Brain microvascular endothelial cell (primary cell): ENCODE measurements at places on chromosomes 13 and 19.
A peak's percentile ranks its signal among the peaks of the same experiment; 100 is the strongest.

- no peak for DNase-seq
These were observed 31.2 kb downstream of the C13orf46 start for GRCh38 chr13:113942591-113943103.

- peak; percentile 54 for DNase-seq
These were observed 2.7 kb upstream of the RASAL3 start for GRCh38 chr19:15466851-15467733.

DNA sequence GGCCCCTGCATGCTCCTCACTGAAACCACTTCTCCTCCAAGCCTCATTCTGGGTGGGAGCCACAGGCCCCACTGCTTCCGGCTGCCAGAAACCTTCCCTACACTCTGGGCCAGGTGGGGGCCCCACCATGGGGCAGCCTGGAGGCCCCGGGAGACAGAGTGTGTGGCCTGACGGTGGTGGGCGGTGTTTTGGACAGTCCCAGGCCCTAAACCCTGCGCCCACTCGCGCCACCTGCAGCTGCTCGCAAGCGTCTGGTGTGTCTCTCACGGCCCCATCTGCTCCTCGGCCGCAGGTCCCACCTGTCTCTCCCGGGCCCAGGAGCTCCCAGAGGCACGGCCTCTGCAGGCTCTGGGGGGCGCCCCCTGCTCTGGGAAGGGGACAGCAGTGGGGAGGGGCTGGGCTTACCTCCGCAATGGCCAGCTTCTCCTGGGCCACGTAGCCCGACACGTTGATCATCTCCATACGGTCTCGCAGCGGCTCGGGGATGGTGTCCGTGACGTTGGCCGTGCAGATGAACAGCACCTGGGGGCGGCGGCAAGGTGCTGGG lies 5.6 kb downstream of the RPL36 start:
- no peak for DNase-seq

GRCh38 chr19:3188627-3189596 lies 3.2 kb downstream of the NCLN start:
- no peak for DNase-seq

DNA sequence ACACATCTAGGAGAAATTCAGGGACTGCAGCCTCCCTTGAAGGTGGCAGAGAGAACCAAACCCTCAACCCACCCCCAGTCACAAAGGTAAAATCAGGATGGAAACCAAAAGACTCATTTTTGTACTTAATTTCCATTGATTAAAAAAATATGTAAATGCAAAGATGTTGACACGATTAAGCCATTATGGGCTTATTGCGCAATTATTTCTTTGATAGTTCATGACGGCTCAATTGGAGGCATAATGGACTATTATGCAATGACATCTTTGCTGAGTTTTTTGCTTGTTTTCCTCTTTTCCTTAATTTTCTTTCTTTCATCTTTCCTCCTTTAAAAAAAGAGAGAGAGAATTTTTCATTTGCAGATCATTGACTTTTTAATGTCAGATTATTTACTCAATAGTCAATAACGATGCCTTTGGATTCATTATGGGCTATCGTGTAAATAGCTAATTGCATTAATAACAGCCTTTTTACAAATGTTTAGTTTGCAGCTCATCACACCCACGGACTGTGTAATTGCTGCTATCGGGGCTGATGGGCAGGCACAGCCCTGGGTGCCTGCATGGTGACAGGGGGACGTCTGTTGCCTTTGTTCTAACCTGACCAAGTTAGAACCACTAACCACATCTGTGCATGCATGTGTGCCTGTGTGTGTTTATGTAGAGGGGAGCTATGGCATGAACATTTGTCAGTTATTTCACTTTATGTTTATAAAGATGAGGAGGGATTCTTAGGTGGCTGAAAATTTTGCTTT lies 482.4 kb upstream of the TSHZ3 start:
- no peak for DNase-seq

GRCh38 chr19:42010245-42011126 lies 16.5 kb upstream of the ATP1A3 start:
- DNase-seq = no peak

GRCh38 chr19:34904664-34905527 lies 21.8 kb upstream of the ZNF30 start:
- no peak for DNase-seq

DNA sequence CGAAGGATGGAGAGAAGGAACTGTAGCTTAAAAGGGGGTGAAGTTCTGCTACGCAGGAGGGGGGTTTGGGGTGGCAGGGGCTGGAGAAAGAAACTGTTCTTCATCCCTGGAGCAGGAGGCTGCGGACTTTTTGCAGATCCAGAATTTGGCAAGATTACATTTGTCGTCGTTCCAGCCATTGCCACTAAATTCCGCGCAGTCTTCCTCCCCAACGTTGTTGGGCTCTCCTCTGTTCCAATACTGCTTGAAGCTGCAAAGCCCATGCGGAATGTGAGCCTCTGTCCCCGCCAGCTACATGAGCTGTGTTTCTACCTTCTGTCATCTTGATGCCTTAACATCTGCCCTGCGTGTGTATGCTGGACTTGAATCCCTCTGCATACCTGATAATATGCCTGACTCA lies 4.3 kb downstream of the CD209 start:
- no peak for DNase-seq

DNA sequence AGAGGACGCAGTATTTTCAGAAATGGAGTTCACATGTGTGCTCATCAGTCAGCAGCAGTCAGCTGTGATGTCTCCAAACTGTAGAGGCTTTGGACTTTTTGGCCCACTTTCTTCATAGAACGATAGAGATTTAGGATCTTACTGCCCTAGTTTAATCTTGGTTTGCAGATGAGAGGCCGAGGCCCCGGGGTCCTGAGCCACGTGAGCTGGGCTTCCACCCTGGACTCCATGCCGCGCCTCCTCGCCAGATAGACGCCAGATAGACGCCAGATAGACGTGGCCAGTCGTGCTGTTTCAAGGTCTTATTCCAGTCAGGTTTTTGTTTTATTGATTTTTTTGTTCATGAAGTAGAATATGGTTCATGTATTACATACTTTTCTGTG lies 11.7 kb upstream of the MCF2L start:
- DNase-seq = no peak

DNA sequence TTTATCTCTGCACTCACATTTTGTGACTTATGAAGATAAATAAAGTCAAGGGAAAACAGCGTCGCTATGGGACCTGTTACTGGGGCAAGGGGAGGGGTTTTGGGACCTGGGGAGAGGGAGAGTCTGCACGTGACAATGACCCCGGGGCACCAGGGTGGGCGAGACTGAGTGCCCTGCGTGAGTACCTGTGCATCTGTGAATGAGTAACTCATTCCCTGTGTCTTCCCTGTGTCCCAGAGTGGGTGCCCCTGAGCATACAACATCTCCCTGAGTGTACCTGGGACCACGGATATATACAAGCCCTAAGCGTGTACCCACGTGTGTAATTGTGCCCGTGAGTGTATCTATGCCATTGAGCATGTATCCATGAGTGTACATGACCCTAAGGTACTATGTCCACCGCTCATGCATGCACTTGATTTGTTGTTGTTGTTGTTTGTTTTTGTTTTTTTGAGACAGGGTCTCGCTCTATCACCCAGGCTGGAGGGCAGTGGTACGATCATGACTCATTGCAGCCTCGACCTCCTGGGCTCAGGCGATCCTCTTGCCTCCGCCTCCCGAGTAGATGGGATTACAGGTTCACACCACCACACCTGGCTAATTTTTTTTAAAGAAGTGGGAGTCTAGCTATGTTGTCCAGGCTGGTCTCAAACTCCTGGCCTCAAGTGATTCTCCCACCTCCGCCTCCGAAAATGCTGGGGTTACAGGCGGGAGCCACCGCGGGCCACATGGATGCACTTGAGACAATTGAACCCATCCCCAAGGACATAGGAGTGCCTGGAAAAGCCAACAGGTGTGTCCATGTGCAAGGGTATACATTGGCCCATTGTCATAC lies 645 bp upstream of the TRAPPC5 start:
- no peak for DNase-seq

- peak; percentile 52 for DNase-seq
These were observed 34.9 kb upstream of the METTL21C start for GRCh38 chr13:102729560-102730270.

- DNase-seq = no peak
These were observed 13.7 kb downstream of the EIF3K start for GRCh38 chr19:38632476-38633213.

DNA sequence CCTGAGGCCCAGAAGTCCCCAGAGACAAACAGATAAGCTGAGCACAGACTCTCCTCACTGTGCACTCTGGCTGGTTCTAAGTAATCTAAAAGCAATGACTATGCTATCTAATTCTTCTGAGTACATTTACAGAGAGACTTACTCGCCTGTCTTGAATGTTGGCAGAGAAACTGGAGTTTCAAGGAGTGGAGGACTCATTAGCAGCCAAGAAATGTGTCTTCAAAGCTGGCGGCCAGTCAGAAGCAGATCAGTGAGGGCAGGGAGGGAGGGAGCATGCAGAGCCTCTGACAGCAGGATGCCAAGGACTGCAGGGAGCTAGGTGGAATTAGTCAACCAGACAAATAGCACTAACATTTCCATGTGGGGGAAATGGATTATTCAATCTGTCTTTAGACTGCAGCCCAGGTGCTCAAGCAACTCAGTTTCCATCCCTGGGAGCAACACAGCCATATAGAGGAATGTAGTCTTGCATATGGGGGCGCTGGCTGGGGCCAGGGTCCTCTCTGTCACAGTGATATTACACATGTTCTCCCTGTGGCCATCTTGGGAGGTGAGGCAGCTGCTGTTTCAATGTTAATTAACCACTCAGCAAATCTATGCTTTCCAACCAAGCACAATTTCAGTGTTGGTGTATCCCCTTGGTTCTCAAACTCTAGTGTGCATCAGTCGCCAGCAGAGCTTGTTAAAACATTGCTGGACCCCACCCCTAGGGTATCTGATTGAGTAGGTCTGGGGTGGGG lies 97.9 kb downstream of the CCNA1 start:
- peak; percentile 7 for DNase-seq

GRCh38 chr13:58876473-58876872 lies 1244.9 kb downstream of the PCDH17 start:
- no peak for DNase-seq

DNA sequence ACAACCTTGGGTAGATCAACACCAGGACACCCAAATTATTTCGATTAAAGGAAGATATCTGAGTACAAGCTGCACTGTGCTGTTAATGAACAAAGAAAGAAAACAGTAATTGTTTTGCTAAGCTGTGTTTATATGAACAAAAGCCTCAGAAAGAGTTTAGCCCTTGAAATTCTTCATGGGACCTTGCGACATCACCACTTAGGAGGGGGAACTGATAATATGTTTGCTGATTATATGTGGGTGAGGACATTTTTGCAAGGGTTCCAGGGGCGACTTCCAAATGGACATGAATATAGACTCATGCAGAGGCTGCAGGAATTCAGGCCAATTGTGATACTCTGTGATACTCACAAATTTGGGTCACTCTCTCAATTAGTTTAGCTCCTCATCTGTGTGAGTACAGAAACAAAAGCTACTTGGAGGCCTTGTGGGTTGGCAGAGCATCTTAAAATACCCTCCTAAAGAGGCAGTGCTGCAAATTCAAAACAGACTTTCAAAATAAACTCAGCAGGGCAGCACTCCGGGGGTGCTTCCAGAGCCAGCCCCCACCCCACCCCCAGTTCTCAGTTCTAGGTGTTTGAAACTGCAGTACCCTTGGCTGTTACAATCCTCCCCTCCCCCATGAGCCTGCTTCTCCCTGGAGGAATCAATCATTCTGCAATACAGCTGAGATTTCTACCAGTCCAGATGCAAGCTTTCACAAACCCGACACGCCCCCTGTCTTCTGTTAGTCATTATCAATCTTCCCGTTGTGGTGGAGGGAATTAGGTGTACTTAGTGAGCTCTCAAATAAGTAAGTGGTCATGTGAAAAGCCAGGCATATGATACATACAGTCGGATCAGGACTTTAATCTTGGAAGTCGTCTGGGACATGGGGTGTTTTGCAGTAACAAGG lies 97.0 kb upstream of the MBNL2 start:
- DNase-seq = peak; percentile 77

DNA sequence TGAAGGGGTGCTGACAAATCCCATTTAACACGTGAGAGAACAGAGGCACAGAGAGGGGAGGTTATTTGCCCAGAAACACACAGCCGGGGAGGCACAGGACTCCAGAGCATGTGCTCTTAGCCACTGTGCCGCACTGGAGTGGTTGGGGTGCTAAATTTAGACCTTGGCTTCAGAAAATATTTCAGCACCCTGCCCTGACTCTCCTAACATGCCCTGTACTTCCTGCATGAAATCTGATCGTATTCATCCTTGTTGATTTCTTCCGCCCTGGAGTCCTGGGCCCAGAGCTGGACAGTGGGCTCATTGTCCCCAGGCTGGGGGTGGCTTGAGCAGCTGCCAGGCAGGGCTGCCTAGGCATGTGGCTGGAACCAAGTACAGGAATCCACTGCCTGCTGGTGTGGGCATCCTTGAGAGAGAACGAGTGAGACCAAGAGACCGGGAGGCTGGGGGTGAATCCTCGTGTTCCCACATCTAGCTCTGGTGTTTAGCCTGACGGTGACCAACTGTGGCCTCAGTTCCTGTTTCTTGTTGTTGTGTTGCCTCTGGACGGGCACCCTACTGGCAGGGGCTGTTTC lies 5.3 kb downstream of the SLC27A1 start:
- peak; percentile 24 for DNase-seq

- DNase-seq = peak; percentile 27
These were observed 639 bp downstream of the STARD13 start for GRCh38 chr13:33284916-33285315.

- DNase-seq = peak; percentile 83
These were observed 19.2 kb upstream of the ERCC1 start for GRCh38 chr19:45442778-45443461.

DNA sequence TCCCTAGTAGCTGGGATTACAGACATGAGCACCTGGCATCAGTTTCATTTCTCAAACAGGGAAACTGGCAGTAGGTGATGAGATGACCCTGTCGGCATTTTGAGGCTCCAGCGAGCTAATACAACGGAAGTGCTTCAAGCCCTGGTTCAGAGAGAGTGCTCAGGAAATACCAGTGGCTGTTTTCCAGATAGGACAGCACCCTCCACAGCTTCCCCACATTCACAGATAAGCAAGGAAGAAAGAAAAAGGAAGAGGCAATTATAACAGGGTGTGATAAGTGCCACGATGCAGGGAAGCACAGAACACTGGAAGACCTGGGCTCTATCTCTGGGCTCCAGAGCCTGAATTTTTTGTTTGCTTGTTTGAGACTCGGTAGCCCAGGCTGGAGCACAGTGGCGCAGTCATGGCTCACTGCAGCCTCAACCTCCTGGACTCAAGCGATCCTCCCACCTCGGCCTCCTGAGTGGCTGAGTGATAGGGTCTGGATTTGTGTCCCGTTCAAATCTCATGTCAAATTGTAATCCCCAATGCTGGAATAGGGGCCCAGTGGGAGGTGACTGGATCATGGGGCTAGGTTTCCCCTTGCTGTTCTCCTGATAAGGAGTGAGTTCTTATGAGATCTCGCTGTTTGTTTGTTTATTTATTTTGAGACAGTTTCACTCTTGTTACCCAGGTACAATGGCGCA lies 43.5 kb downstream of the PIN1 start:
- DNase-seq = peak; percentile 49
